ENCODE measurements at places on chromosomes 5 and 9.
A peak's percentile ranks its signal among the peaks of the same experiment; 100 is the strongest.

GRCh38 chr5:139670369-139671095 is 22.4 kb downstream of the CXXC5 start:
- DNase-seq: no peak

- no peak for DNase-seq
Observed at GRCh38 chr5:73783828-73784227, 157.8 kb downstream of the ARHGEF28 start.

- DNase-seq: no peak
Observed at GRCh38 chr9:37984278-37984671, 80.3 kb upstream of the SLC25A51 start.

GRCh38 chr5:96149546-96149945 is 187.9 kb upstream of the ELL2 start:
- DNase-seq: no peak

- DNase-seq: peak; percentile 69
Observed at GRCh38 chr5:125559296-125559695, 812.9 kb upstream of the ZNF608 start.

DNA sequence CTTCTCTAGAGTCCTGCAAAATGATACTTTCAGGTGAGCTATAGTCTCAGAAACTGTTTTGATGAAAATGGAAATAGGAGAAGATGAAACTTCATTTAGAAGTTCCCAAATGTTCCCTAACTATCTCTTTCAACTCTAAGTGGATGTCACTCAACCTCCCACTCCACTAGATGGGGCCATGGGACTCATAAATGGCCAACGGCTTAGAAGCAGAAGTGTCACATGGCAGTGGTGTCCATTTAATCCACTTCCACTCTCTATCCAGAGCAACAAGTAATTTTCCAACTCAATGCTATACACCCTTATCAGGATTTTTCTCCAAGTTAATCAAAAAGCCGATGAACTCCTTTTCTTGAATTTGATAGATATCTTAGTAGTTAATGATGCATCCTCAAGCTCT is 295.7 kb downstream of the EDIL3 start:
- DNase-seq: no peak

DNA sequence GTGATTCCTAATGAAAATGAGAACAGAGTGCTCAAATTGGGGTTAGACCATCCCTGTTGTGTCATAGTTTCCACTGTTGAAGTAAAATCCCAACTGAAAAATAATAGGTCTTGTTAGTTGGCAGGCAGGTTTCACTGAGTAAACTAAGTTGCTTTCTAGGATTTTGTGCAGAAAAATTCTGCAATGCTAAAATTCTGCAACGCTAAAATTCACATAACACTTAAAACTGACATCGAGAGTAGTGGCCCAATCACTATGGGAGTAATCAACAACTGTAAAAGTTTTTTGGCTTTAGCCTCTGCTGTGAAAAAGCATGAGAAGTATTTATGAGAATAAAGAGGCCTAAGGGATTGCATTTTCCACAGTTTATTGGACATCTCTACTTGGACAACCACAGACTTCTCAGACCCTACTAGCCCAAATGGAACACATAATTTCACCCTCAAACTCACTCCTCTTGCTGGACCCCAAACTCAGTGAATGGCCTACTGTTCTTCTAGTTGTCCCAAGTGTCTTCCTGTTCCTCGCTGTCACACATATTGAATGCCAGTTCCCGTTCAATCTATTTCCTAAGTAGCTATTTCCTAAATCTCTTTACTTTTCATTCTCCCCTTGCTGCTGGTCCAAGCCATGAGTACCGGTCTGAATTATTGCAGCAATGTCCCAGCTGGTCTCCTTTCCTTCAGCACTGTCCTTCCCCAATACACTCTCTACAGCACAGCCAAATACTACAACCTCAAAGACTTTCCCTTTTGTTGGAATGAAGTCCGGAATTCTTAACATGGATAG is 355.4 kb downstream of the PDE4D start:
- no peak for DNase-seq

GRCh38 chr9:133952598-133953550 is 39.2 kb downstream of the VAV2 start:
- DNase-seq: no peak

- peak; percentile 74 for DNase-seq
Observed at GRCh38 chr5:52727576-52727975, 60.1 kb upstream of the ITGA1 start.

DNA sequence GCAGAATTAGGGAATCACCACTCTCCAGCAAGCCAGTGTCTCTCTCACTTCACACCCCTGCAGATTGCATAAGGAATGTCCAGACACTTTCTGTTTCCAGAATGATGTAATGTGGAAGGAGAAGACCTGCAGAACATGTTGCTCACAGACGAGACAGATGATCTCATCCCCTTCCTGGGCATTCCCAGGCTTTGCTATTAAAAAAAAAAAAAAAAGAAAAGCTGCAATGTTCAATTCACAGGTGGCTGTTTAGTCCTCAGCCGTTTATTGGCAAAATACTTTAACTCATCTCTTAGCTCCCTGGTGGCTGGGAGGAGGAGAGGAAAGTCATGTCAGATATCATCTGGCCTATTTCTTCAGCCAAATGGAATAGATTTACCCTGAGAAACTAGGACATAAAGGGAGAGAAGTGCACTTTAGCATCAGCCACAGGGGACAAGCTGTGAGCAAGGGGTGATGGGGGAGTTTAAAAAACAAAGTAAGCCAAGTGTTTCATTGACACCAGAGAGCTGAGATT is 95.9 kb upstream of the TNC start:
- no peak for DNase-seq

- peak; percentile 52 for DNase-seq
Observed at GRCh38 chr9:127732444-127732843, 2.6 kb downstream of the TOR2A start.

GRCh38 chr9:18596920-18597319 is 123.0 kb downstream of the ADAMTSL1 start:
- no peak for DNase-seq

- no peak for DNase-seq
Observed at GRCh38 chr5:157734436-157734835, 3.2 kb downstream of the THG1L start.

- no peak for DNase-seq
Observed at GRCh38 chr9:130340011-130340410, 74.5 kb downstream of the HMCN2 start.

- no peak for DNase-seq
Observed at GRCh38 chr5:119385536-119386128, 29.8 kb downstream of the TNFAIP8 start.

DNA sequence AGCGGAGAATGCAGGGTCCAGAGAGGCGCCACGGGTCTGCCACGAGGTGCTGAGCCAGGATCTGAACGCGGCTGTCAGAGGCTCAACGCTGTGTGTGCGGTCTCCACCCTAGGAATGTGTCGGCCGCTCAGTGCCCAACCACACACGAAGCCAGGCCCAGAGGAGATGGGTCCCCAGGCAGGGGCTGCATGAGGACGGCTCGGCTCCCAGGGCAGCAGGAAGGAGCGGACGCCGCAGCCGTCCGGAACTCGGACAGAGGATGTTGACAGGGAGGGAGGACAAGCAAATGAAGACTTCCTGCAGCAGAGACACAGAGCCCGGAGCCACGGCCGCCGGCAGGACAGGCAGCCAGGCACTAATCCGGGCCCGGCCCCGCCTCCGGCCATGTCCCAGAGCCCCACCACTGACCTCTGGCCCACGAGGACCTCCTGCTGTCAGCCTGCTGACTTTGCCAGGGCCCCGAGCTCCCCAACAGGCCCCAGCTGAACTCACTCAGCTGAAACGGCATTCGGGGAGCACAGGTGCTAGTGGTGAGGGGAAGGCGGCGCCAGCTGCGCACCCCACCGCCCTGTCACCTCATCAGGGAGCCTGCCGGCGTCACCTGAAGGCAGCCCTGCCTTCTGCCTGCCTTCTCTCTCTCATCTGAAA is 12.7 kb downstream of the VAV2 start:
- peak; percentile 55 for DNase-seq

- DNase-seq: no peak
Observed at GRCh38 chr9:87551772-87552217, 54.1 kb downstream of the DAPK1 start.

DNA sequence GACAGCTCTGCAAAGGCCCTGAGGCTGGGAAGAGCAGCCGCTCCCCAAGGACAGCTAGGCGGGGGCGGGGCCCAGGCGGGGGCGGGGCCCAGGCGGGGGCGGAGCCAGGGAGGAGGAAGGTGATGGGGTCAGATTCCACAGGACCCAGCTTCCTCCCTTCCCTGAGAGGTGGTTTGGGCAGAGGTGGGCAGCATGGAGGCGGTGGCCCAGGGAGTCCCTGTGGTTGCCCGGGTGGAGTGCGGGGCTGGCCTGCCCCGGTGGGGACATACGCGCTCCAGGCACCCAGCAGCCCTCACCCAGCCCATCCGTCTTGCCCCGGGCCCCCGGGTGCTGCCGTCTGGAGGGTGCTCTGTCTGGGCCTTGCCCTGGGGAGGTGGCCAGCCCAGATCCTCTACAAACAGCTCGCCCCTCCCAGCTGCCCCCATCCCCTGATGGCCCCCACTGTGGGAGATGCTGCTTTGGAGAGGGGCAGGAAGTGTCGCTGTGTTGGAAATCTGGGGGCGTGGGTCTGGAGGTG is 11.0 kb upstream of the RNU6ATAC start:
- DNase-seq: no peak
